ENCODE measurements at places on chromosomes 12 and 14.

GRCh38 chr12:123995023-123995748 lies 22.2 kb downstream of the ZNF664 start:
- DNase-seq: peak; percentile 30

- no peak for DNase-seq
These were observed 913.9 kb upstream of the SEL1L start for GRCh38 chr14:82447586-82447985.

- DNase-seq: no peak
These were observed 245 bp upstream of the BRMS1L start for GRCh38 chr14:35825968-35826217.

DNA sequence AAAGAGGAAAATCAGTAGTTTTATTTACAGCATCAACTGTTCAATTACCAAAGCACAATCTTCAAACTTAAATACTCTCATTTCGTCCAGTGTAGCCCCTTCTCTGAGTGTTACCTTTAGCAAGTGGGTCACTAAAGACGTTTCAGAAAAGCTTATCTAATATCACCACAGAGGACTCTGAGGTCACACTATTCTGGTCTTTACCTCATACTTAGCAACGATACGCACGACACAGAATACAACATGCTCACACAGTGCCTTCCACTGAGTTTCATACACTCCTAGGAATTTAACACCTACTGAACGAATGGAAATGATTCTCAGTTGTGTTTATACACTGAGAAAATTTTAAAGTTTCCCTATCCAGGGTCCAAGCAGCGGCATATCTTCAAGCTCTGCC lies 2.0 kb downstream of the SYT10 start:
- no peak for DNase-seq

DNA sequence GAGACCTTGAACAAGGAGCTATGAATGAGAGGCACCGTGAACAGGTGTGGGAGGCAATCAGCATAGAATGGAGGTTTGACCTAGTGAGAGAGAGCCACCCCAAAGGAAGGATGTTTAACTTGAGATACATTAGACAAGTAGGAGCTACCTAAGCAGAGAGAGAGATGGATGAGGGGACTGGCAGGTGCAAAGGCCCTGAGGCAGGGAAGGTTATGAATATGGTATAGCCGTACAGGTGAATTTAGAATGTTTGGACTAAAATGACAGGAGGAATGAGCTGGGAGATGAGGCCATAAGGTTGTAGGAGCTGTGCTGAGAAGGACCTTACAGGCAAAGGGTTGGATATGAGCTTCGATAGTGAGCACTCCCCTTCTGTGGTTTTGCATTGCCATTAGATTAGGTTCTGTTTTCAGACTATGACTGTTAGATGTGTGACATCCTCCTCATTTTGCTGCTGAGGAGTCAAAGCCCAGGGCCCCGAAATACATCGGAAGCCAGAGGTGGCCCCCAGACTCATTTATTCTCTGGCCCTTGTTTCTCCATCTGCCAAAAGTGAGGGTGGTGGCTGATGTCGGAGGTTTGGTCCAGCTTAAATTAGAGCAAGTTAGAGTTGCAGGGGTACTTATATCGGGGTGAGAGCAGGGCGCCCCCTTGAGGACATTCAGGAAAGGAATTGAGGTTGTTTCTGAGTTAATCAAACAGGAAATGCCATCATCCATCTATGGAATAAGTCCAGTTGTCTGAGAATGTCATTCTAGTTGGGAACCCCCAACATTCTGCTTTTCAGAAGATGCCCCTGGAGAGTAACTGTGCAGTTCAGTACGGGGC lies 29.4 kb downstream of the SLC24A4 start:
- DNase-seq: peak; percentile 39

DNA sequence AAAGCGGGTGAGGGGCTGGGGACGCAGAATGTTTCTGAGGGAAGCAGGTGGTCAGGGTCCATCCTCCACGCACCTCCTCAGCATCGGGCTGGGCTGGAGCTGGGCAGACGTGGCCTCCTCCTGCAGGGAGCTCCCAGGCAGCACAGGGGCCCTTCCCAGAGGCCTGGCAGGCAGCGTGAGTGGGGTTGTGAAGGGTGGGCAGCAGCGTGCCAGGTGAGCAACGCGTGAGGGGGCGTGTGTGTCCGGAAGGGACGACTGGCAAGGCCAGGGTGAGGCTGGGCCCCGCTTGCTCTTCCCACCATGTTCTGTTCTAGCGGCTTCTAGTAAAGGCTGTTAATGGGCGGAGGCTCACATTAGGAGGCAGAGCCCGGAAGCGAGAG lies 17.1 kb downstream of the ANKRD9 start:
- DNase-seq: no peak

DNA sequence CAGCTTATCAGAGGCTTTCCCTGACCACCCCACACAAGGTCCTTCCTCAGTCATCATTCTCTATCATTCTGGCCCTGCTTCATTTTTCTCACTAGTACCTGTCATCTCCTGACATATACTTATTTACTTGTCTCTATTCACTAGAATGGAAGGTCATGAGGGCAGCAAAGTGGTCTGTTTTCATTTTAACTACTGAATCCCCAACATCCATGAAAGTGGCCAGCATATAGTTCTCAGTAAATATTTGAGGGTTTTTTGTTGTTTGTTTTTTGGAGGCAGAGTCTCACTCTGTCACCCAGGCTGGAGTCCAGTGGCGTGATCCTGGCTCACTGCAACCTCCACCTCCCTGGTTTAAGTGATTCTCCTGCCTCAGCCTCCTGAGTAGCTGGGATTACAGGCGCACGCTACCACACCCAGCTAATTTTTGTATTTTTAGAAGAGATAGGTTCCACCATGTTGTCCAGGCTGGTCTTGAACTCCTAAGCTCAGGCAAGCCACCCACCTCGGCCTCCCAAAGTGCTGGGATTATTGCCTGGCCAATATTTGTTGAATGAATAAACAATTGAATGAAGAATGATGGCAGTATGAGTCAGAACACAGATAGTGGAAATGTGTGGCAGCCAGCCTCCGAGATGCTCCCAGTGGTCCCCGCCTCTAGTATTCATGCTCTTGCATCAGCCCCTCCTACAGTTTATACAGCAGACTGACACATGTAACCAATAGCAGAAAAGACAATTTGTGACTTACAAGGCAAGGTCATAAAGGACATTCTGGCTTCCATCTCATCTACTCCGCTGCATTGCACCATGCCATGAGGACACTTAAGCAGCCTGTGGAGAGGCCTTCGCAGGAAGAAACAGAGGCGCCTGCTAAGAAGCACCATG lies 7.0 kb upstream of the ANO6 start:
- DNase-seq: peak; percentile 63

GRCh38 chr14:86989285-86989684 lies 1003.7 kb downstream of the GALC start:
- DNase-seq: no peak

GRCh38 chr14:49622022-49622607 lies 1.5 kb downstream of the MGAT2 start:
- DNase-seq: peak; percentile 38

DNA sequence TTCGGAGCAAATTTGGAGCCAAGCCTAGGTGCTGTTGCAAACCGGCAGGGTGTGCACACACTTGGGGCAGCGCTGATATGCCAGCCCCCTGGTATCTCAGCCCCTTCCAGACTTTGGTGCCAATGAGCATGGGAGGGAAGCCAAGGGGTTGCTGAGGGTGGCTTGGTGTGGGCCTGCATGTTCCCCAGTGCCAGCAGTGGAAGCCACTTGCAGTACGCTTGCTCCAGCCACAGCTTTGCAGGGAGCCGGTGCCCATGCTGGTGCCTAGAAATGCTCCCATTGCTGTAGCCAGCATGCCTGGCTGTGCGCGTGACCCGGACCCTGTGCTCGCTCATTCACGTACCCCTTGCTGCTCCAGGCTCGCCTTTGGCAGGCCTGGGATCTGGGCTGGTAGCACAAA lies 67.1 kb upstream of the DNM1L start:
- no peak for DNase-seq

DNA sequence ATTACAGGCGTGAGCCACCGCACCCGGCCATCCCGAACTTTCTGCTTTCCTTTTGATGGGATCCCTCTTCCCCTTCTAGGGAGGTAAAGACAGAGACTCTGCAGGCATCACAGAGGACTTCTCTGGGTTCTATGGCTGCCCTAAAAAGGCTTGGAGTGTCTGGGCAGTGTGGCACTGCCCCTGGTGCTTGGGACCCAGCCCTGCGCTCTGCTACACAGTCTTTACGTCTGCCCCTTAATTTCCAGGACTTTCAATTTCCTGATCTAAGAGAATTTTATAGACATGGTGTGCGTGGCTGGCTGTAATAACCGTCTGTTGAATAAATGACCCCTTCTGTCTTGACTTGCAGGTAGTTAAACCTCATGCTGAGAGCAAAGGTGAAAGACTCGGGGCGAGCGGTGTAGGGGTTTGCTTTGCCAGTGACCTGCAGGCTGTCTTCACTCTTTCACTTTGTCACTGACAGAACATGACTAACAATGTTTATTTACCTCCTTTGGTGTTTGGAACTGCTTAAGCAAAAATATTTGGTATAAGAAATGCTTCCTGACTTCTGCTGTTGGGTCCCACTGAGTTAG lies 110.9 kb upstream of the MAP1LC3B2 start:
- DNase-seq: no peak

GRCh38 chr14:39957290-39957689 lies 525.1 kb upstream of the FBXO33 start:
- DNase-seq: no peak

DNA sequence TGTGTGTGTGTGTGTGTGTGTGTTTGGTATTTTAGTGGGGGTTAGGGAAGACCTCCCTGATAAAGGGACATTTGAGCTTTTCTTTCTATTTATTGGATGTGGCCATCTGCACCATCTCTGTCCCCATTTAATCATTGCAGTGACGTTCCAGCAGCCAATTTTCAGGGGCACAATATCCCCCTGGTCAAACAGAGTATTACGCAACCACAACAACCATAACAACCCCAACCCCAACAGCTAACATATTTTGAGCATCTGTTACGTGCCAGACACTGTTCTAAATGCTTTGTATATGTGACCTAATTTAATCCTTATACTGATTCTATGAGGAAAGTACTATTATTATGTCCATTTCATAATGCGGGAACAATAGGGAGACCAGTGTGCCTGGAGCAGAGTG lies 87.4 kb downstream of the TTC8 start:
- no peak for DNase-seq

- no peak for DNase-seq
These were observed 239.2 kb upstream of the AMIGO2 start for GRCh38 chr12:47318963-47319362.

GRCh38 chr12:53326460-53327185 lies 5.2 kb upstream of the AAAS start:
- DNase-seq: no peak

DNA sequence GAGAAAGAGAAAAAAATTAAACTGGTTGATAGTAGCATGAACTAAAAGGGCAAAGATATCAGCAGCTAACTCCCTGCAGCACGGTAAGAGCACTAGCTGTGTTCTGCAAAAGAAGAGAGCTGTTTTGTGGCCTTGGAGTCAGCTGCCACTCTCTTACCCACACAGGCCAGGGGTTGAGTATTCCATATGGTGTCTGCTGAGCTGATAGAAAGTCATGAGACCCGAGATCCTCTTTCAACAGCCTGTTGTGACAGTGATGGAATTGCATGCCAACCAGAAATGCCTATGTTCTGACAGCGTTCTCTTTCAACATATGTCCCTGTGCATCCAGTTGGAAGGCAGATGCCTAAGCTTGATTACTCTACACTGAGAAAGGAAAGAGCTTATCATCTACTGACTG lies 39.9 kb downstream of the TMTC1 start:
- DNase-seq: peak; percentile 68

- no peak for DNase-seq
These were observed 139.8 kb downstream of the FOXN3 start for GRCh38 chr14:89277203-89277602.

- DNase-seq: no peak
These were observed 15.2 kb upstream of the METAP2 start for GRCh38 chr12:95458761-95459160.

GRCh38 chr12:2690348-2691005 lies 104.3 kb upstream of the FKBP4 start:
- no peak for DNase-seq

- DNase-seq: no peak
These were observed 368.0 kb upstream of the PDE3A start for GRCh38 chr12:20000229-20000849.

- DNase-seq: no peak
These were observed 408.9 kb downstream of the SOX5 start for GRCh38 chr12:23540572-23540971.

- DNase-seq: no peak
These were observed 97.5 kb upstream of the FKBP4 start for GRCh38 chr12:2697057-2697800.

DNA sequence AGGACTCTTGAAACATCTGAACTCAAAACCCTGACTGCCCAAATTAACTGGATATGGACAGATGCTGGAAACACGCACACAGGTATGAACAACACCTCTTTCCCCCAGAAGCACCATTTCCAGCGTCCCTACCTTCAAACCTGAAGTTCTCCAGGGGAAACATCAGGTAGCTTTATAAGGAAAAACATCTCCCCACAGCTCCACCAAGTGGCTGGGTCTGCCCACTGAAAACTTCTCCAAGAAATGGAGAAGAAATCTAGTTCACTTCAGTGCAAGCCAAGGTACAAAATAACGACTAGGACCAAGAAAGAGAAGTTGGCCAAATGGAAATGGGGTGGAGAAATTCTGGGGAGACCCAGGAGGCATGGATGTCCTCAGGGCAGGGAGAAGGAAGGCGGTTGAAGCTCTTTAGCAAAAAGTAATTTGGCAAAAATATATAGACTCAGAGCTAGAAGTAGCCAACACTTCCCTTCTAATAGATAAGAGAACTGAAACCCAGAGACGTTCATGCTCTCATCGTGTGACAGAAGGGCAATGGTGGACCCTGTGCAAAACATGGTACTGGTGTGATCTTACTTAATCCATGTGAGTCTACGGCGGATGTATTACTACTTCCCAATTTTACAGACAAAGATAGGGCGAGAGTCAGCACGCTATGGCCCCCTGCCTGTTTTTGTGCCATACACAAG lies 10.5 kb upstream of the NUAK1 start:
- DNase-seq: peak; percentile 18

- DNase-seq: no peak
These were observed 394.8 kb downstream of the LRFN5 start for GRCh38 chr14:42001431-42001830.

- no peak for DNase-seq
These were observed 127.5 kb downstream of the SMOC1 start for GRCh38 chr14:70006699-70007098.

DNA sequence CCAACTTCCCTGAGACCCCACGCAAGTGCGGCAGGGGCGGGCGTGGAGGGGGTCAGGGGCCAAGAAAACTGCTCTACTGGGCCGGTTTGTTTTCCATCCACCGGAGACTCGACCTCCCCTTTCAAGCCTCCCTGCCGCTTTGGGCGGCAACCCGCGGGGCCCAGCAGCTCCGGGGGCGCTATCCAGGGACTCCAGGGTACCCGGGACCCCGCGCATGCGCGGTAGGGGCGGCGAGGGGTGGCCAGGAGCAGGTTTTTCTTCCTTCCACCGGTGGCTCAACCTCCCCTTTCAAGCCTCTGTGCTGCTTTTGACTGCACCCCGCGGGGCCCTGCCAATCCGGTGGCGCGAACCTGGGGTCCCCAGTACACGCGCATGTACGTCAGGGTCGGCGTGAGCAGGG lies 323.5 kb downstream of the ALG10 start:
- no peak for DNase-seq

All from EL (cell line).